Fibroblast of the aortic adventitia (primary cell): ENCODE measurements at places on chromosomes 6 and 20.

- DNase-seq, result no peak
Measured at GRCh38 chr6:39247667-39248194, 18.5 kb upstream of the KCNK5 start.

DNA sequence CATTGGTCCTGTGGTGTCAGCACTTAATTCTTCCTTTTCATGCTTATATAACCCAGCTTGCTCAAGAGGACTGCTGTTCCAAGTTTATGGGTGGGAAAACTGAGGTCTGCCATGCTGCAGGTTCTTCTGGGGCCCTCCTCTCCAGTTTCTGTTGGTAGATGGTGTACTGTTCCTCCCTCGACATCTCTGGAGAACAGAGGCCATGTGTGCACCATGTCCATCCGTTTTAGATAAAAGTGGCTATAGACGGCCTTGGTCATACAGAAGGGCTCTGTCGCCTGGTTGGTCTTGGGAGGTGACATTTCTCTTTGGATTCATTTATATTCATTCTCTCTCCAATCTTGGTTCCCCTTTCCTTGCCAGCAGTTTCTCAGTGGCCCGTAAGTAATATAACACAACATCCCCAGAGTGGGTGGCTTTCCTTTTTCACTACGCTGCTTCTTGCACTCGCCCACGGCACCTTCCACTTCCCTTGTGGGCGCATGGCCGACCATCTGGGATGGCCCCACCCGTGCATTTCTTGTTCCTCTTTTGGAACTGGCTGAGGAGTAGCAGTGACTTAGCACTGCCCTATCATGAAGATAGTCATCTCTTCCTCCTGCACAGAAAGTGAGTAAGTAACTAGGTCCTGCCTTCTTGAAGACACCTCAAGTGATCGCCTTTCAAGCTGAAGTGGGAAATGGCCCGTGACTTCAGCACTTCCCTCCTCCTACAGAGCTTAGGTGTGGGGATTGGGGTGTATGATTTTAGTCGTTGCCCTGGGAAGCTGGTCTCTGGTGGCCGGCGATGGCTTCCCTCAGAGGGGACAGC lies 94.2 kb downstream of the RREB1 start:
- DNase-seq, result no peak

GRCh38 chr6:109172101-109172746 lies 76.9 kb downstream of the CEP57L1 start:
- DNase-seq, result no peak

GRCh38 chr20:36806049-36806448 lies 32.5 kb upstream of the DSN1 start:
- no peak for DNase-seq

GRCh38 chr6:146337376-146337775 lies 206.3 kb upstream of the RAB32 start:
- DNase-seq, result peak; percentile 82

DNA sequence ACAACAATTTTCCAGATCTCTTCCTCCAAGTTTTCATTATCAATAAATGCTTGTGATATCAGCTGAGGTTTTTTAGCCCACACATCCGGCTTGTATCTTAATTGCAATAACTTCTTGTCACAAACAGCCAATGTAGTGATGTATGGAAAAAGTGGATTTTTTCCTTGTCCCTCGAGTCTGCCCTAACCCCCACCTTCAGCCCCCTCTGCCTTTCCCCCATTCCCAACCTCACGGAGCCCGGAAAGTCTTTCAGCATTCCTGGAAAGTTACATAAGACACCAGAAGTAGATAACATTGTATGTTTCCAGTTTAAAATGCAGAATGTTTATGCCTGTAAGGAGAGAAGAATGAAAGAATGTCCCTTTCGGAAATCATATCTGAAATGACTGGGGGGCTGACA lies 179.2 kb upstream of the PHACTR1 start:
- DNase-seq, result peak; percentile 95

DNA sequence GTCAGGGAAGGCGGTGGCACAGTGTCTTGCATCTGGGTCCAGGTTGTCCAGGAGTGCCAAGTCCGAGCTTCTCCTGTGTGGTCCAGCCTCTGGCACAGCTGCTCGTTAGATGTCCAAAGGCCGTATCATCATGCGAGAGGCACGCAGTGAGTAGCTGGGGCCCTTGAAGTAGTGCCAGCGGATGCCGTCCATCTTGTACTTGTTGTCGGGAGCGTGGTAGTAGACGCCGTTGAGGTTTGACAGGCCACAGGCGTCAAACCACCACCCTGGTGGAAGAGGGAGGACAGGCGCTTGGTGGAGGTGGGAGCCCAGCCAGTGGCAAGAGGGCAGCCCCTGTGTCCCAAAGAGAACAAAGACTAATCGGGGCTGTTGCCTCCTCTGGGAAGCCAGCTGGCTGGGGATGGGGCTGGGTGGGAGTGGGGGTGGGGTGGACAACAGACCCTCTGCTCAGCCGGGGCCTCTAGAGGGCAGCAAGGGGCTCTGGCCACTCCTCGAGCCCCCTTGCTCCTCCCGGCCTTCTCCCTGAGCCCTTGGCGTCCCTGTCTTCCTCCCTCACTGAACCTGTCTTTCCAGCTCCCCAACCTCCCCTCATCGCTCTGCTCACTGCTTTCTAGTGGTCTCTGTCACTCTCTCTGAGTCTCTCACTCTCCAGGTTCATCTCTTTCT lies 39.5 kb downstream of the FAM110A start:
- DNase-seq, result no peak

DNA sequence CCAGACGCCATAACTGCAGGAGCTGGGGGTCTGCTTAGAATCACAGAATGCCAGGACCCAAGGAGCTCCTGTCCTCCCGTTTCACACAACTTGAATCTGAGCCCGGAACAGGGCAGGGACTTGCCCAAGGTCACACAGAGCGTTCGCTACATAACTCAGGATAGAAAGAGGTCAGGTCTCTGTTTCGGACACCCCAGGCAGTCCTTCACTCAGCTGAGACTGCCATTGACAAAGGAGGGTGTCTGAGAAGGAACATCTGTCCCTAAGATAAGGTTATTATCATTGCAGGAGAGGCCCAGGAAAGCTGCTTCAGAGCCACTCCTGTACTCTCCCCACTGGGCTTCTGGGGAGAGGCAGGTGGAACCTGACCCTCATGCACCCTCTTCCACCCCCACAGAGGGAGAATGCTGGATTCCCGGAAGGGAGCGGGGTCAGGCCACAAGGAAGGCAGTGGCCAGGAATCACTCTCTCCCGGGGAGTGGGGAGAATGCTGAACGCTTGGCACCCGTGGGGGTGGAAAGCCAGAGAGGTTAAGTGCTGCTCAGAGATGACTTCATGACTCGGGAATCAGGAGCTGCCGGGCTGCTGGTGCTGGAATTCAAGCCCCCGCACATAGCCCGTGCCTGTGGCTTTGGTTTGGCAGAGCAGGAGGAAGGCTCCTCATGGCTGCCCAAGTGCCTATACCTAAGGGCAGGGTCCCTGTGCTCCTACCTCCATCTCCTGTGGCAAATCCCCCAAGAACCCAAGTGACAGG lies 10.7 kb downstream of the SDC4 start:
- peak; percentile 90 for DNase-seq

- DNase-seq, result no peak
Measured at GRCh38 chr20:53602661-53603060, 9.0 kb upstream of the ZNF217 start.

DNA sequence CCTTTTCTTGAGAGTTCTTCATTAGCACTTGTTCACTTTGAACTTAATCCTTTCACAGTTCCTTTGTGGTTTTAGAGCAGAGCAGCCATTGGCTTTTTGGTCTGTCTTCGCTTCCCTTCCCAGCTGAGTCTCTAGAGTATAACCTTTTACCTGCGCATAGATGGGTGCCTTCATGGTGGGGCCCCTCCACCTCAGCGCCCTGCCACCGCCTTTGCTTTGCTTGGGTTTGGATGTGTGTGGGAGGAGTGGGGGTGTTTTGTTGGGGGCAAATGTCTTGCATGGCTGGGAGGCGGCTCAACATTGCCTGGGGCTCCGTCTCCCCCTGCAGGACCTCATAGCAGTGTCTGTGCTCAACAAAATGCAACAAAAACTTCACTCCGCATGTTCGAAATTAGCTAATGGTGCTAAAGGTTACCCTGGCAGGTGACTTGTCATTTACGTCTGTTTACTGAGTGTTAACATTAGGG lies 11.9 kb downstream of the PYGB start:
- DNase-seq, result no peak

DNA sequence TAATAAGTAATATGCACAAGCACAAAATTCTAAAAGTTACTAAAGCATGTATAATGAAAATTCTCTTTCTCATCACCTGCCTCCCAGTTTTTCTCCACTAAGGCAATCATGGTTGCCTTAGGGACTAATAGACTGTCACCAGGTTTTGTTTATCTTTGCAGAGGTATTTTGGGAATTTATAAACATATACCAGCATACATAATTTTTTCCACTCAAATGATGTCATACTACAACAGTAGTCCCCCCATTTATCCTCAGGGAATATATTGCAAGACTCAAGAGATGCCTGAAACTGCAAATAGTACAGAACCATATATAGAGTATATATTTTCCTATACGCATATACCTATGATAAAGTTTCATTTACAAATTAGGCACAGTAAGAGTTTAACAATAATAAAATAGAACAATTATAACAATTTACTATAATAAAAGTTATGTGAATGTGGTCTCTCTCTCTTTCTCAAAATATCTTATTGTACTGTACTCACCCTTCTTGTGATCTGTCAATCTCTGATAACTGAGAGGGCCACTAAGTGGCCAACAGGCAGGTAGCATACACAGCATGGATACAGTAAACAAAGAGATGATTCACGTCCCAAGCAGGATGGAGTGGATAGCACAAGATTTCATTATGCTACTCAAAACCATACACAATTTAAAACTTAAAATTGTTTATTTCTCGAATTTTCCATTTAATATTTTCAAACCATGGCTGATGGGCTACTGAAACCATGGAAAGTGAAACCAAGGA lies 19.7 kb downstream of the RBL1 start:
- no peak for DNase-seq

GRCh38 chr6:44733126-44733525 lies 345.6 kb downstream of the CDC5L start:
- no peak for DNase-seq

- DNase-seq, result no peak
Measured at GRCh38 chr6:123780021-123780420, 23.6 kb upstream of the NKAIN2 start.

- DNase-seq, result peak; percentile 29
Measured at GRCh38 chr6:136347847-136348246, 58.2 kb upstream of the BCLAF1 start.

- DNase-seq, result no peak
Measured at GRCh38 chr6:44474190-44474631, 86.7 kb downstream of the CDC5L start.

DNA sequence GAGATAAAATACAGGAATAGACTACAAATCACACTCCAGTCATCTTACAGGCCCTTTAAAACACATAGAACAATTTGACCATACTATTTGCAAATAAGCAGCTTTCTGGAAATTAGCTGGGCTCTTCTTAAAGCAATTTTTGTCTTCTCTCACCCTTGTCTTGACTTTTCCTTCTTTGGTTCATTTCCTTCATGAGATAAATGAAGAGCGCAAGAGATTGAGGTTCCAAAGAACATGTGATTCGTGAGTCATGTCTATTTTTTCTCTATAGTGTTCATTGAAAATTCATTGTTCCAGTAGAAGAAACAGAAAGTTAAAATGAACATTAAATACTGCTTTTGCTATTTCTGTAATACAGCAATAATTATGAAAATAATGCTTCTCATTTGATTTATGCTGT lies 33.9 kb downstream of the PRDM1 start:
- no peak for DNase-seq

DNA sequence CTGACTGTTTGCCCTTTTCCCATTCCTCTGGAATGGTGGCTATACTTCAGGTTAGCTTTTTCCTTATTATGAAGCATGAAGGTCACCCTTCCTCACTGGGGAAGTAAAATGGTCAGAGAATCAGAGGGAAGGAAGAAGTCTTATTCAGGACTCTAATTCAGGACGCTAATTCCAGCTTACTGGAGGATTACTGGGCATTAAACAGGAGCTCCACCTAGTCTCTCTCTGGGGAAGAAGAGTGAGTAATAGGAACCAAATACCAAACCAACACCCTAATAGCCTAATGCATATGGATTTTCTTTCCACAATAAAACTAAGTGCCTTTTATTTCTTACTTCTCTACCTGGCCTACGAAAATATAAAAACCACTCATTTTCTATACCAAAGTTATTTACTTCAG lies 10.1 kb downstream of the CRISP1 start:
- no peak for DNase-seq

DNA sequence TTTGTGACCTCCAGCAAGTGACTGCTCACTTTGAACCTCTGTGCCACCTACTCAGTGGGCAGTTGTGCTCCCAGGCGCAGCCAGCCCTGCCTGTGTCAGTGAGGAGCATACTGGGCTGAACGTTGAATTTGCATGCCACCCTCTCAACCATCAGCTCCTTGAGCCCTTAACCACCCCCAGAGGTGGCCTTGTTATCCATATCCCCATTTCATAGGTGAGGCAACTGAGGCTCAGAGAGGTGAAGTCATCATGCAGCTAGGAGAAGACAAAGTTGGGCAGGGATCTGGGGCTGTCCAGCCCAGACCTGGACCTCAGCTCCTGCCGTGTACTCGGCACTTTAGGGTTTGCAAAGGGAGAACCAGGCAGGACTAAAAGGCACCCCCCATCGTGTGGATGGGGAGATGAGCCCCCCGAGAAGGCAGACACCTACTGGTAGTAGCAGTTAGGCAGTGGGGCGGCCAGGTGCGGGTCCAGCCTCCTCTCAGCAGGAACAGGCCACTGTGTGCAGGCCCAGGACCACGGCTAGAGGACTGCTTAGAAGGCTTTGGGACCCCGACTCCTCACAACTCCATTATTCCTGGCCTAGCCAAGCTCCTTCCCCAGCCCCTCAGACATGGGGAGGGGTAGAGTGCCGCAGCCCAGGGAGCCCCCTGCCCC lies 100.8 kb upstream of the MYL9 start:
- no peak for DNase-seq

- peak; percentile 67 for DNase-seq
Measured at GRCh38 chr6:51959744-51960383, 127.5 kb downstream of the PKHD1 start.

DNA sequence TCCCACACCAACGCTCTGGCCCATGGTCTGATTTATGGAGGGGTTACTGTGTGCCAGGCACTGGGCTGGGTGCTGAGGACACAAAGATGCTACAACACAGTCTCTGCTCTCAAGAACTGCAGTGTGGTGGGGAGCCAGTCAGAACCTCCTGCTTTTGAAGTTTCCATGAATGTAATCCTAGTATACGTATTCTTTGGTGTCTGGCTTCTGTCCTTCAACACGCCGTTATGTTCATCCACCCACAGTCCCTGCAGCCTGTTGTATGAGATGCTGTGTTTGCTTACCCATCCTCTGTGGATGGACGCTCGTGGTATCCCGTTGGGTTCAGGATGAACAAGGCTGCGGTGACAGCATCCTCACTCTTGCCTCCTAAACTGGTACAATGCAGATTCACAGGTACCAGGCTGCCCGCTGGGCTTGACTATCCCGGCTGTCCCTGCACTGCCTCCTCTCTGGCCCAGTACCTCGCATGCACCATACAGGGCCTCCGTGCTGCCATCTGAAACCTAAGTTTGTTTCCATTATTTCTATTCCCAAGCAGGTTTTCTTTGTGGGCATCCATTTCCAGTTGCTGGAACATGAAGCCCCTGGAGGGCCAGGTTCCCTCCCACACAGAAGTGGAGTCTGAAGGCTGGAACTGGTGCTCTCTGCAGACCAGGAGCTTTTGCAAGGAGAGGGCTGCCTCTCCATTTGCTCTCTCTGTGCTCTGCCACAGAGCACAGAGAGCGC lies 364.5 kb downstream of the ZFAND3 start:
- DNase-seq, result no peak
